Muscle of arm (tissue), 14 donors: ENCODE measurements at places on chromosomes 3 and 15.

- no peak for DNase-seq
Observed at GRCh38 chr3:17054982-17055343, 170.2 kb downstream of the PLCL2 start.

GRCh38 chr3:52771334-52771681 lies 568 bp upstream of the NEK4 start:
- no peak for DNase-seq

DNA sequence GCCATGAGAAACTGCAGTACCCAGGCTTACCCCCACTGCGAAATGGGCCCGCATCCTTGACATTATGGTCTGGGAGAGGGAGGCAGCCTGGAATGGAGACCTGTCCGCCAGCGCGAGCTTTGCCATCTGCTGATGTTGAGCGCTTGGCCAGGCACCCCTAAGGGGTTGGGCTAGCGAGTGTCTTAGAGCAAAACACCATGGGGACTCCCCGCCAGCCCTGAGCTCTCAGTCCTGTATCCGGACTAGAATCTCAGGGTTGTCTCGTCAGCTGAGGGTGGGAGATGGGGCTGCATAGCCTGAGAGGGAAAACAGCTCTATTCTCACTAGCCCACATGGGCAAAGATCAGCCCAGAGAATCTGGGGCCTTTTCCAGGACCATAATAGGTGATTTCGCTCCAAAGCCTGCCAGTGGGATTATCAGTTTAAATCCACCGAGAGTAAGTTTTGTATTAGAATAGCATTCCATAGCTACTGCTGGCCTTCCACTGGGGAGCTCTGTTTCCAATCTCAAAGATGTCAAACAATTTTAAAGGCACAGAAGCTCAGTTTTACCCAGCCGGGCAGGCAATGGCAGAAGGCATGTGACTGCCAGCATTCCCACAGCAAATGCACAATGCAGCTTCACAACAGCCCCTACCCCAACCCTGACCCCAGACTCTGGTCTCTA lies 167.5 kb upstream of the TPM1 start:
- no peak for DNase-seq

DNA sequence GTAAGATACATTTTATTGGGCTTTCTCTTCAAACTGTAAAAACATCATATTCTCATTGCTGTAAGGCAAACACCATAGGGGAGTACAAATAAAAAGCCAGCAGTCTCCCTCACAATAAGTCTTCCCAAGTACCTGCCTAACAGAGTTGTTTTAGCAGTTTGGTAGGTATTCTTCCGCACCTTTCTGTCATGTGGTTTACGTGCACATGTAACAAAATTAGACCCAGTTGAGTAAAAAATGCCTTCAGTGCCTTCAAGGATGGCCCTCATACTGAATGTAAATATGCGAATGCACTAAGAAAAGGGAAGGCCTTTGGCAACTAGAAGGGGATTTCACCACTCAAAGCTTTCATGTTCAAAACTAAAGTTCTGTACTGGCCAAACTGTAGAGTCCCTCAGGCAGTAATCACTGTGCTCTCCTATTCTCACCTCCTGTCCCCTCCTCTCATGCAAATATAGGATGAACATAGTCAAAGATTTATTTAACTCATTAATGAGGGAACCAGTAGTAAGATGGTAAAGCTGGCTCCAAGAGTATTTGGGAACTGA lies 26.4 kb downstream of the USP3 start:
- DNase-seq: no peak

DNA sequence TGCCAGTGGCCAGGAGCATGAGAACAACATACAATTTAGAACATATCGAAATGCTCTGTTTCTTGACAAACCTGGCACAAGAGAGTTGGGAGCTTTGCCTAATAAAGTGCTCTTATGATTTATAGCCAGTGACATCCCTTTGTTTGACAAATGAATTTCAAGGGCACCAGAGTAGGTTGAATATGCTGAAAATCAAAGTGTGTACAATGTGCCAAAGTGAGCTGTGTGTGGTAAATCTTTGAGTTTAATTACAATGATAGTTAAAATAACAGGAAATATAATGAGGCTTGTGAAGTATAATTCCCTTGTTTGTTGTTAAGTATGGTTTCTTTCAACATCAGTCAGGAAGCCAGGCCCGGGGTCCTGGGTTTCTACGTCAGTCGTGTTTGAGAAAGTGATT lies 211.9 kb downstream of the EBLN2 start:
- DNase-seq: no peak

GRCh38 chr3:45010811-45011333 lies 15.2 kb upstream of the CLEC3B start:
- no peak for DNase-seq

GRCh38 chr3:29887451-29887850 lies 606.6 kb downstream of the RBMS3 start:
- no peak for DNase-seq

GRCh38 chr3:177692304-177692975 lies 495.2 kb upstream of the TBL1XR1 start:
- no peak for DNase-seq

DNA sequence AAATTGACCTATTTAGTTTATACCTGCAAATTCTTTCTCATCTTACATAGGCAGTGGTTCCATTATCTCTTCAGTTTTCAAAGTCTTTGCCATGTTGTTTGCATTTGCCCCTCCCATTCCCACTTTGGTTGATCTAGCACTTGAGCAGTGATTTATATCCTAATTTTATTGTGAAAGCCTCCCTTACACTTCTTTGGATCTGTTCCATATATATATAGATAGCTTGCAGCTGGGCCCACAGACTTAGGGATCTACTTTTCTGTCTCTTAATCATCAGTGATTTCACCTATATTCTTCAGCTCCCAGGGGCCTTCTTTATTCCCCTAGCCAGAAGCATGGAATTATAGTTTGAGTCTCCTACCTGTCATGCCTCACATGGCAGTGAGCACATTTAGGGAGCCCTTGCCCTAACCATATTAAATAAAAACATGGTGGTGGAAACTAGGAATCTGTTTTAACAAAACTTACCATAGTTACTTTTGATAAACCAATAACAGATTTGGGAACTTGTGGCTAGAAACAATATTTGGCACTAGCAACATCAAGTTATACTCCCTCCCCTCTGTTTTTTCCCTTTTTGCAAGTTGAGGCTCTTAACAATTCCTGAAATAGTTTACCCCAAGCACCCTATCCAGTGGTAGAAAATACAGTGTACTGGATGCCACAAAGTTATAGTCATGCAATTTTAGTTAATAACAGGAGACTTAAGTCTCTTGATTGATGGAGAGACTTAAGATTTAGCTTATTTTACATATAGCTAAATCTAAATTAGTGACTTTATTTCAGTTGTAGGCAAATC lies 41.7 kb downstream of the ARIH1 start:
- no peak for DNase-seq

DNA sequence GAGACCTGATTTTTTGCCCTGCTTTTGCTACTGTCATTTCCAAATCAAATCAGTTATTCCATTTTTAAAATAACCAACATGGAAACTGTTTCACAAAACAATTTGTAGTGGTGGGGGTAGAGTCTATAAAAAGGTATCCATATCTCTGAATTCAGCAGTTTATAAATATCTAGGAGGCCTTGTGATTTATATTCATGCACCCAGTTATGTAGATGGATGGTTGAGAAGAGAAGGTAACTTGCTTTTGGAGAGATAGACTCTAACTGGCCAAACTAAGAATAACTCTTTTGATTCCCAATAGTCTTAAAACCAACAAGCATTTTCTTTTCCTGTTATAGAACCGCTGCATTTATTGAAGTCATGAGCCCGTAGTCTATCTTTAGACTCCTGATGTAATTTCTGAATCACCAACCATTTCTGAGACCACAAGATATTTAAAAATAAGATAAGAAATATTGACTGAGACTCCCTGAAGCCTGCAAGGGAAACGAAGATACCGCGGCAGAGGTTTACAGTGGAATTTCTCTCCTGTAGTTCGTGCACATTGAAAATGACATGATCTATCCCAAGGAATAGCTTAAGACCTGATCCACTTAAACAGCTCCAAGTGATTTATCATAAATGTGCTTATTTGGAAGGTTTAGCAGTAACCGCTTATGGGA lies 68.5 kb downstream of the SAMMSON start:
- no peak for DNase-seq

- no peak for DNase-seq
Observed at GRCh38 chr3:138389144-138389601, 40.8 kb downstream of the MRAS start.

DNA sequence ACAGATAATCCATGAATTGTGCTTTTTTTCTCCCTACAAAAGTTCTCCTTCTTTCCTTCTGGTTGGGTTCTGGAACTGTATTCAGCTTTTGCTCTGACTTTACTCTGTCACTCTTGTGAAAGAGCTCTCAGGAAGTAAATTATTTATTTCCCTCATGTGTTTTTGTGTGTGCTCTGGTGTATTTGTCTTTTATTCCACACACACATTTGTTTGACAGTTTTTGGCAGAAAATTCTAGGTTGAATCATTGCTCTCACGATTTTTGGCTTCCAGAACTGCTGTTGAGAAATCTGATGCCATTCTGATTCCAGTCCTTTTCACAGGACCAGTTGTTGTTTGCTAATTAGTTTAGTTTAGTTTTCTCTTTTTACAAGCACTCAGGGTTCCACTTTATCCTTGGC lies 172.8 kb downstream of the PLCH1 start:
- peak; percentile 28 for DNase-seq

GRCh38 chr3:71303627-71304200 lies 279.8 kb downstream of the FOXP1 start:
- no peak for DNase-seq

DNA sequence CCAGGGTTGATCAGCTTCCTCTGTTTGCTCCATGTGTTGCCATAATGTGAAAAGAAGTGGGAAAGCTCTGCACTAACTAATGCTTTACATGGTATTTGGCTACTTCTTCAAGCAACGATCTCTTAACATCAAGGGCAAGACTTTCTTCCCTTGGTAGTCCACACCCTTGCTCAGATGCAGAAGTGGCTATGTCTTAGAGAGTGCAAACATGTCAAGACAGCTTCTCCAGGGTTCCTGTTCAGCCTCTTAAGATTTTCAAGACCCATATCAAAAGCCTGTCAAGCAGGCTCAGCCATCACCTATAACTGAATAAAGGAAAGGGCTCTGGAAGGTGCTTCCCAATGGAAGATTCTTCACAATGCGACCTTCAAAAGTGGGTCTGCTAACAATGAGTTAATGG lies 64.8 kb upstream of the CSTA start:
- no peak for DNase-seq

- DNase-seq: no peak
Observed at GRCh38 chr15:62874064-62874463, 168.5 kb upstream of the TPM1 start.

- DNase-seq: no peak
Observed at GRCh38 chr15:47817969-47818548, 100.8 kb downstream of the SEMA6D start.

DNA sequence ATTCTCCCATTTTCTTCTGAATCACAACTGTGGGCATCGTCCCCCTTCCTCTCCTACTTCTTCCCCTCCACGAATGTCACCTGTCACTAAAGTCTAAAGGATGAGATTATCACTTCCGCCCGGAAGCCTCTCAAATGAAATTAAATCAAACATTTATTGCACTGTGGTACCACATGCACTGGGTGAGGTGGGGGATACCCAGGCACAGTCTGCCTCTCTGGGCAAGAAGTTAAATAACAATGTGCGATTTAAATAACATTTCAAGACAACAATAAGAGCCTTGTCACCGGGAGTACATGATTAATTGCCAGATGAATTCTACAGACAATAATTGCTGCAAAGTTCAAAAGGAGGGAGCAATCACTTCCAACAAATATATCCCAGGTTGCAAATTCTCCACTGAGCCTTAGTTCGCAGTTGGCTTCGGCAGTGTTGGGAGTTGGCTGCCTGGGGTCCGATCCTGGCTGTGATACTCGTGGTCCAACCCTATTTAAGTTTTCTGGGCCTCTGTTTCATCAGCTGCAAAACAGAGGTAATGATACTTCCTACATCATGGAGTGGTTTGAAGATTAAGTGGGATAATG lies 77.7 kb downstream of the FOXP1 start:
- DNase-seq: no peak

DNA sequence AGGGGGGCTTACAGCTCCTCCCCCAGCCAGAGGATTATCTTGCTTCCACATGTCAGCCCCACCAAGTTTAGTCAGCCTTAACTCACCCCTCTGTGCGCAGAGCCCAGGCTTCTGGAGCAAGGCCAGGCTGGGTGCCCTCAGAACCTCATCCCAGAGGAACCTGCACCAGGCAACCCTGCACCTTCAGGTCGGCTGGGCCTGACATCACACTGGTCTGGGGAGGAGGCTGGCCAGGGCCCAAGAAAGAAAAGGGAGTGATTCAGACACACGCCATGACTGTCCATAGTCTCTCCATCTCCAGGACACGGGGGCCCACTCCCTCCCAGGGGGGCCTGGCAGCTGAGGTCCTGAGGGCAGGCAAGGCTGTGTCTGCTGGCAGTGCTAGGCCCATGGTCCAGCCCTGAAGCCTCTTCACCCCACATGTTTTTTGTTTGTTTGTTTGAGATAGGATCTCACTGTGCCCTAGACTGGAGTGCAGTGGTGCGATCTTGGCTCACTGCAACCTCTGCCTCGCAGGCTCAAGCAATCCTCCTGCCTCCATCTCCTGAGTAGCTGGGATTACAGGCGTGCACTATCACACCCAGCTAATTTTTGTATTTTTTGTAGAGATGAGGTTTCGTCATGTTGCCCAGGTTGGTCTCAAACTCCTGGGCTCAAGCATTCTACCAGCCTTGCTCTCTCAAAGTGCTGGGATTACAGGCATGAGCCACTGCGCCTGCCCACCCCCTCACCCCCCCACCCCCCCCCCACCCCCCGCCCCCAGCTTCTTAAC lies 11.1 kb downstream of the TNK2 start:
- no peak for DNase-seq

GRCh38 chr15:94588993-94589392 lies 357.6 kb downstream of the MCTP2 start:
- no peak for DNase-seq

DNA sequence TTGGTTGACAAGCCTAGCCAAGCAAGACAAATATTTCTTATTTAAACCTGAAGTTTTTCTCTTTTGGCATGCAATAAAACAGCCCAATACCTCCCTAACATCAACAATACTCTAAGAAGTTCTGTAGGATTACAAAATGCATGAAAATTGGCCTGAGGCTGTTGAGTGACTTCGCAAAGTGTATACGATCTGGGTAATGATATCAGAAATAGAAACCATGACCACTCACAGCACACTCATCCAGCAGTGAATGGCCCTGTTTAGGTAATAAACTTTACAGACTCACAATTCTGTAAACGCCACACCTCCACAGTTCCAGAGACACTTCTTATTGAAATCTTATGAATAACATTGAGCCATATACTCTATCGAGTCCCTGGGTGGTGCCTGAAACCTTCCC lies 83.0 kb upstream of the NAALADL2 start:
- DNase-seq: no peak

- no peak for DNase-seq
Observed at GRCh38 chr3:158140396-158140795, 30.5 kb downstream of the RSRC1 start.

GRCh38 chr3:193389335-193389734 lies 10.8 kb upstream of the ATP13A5 start:
- DNase-seq: no peak
